Activated CD8-positive, alpha-beta T cell treated with anti-CD3 and anti-CD28 coated beads for 36 hours (primary cell): ENCODE measurements at places on chromosomes 7 and 10.
A peak's percentile ranks its signal among the peaks of the same experiment; 100 is the strongest.

- no peak for DNase-seq
Measured at GRCh38 chr10:119669975-119670640, 18.9 kb downstream of the BAG3 start.

DNA sequence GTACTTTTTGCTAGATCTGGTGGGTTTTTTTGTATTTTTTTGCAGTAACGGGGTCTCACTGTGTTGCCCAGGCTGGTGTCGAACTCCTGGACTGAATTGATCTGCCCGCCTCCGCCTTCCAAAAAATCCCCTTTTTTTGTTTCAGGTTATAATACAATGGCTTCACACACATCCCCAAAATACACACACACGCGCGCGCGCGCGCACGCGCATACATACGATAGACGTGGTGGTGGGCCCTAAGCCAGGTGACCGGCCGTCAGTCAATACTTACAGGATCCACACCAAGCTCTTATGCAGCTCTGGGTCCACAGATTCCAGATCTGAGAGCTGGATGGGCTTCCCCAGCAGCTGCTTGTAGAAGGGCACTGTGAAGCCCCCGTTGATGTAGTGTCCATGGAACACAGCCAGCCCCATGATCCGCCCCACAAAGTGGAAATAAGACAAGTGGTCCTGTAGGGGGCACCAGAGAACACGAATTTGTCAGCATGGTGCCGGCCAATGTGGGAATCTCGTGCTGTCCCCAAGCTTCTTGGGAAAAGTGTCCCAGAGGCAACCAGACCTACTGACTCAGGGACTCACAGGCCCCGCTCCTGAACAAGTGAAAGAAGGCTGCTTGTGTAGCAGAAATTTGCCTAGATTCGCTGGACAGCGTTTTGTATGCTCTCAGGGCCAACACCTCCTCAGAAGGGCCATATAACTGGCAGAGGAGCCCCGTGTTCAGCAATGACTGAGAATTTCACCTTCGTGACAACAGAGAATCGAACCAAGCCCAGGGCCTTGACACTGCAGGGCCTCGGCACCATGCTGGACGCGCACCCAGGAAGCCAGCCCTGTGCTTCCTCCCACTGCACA is 103.6 kb downstream of the SMURF1 start:
- DNase-seq: peak; percentile 72

- DNase-seq: no peak
Measured at GRCh38 chr7:100573691-100574361, at the start of gene SAP25. Gene SAP25 (minus strand): TSS chr7:100573900. CDS start chr7:100573742, 158 bp downstream.

DNA sequence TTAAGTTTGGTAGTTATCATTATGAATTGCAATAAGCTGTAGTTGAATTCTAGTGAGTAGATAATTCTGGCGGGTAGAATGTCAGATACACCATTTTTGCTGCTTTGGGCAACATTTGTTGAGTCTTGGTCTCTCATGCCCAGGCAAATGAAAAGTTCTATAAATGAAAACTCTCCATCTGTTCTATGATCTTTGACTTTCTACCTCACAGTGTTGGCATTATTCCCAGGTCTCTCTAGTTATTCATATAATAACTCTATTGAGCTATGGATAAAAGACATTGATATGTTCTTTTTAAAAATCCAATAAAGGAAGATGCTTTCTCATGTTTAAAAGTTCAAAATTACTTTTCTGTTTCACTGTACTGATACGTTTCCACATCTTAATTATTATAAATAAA is 415.3 kb upstream of the SEMA3D start:
- DNase-seq: no peak

GRCh38 chr7:121342631-121343030 is 13.8 kb downstream of the WNT16 start:
- no peak for DNase-seq

- no peak for DNase-seq
Measured at GRCh38 chr10:87619705-87620104, 40.0 kb upstream of the PAPSS2 start.

DNA sequence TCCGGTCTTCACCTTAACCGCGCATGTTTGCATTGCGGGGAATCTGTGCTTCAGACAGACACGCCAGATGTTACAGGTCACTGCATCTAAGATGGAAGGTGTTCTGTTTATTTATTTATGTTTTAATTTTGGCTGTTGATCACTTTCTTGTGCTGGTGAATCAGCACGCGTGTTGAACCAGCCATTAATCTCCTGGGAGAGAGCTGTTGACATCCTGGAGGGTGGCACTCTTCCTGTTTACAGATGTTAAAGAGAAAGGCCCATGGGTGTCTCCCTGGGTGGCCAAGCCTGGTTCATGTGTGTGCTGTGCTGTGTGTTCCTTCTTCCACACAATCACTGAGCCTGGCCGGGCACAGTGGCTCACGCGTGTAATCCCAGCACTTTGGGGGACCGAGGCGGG is 355.3 kb downstream of the PAXIP1 start:
- no peak for DNase-seq

DNA sequence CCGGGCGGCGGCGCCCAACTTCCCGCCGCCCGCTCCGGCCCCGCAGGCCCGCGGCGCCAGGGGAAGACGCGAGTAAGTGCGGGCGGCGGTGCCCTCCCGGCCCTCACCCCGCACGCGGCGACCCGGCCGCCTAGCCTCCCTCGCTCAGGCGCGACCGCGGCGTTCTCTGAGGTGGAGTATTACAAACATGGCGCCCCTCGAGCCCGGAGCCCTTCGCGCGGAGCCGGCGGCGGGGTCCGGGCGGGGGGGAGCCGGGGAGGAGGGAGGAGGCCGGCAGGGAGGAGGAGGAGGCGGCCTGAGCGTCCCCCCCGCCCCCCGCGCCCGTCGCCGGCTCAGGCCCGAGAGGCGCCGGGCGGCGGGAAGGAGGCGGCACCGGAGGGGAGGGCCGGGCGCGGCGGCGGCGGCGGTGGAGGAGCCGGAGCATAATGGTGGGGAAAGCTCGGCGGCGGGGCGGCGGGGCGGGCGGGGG is at the start of gene ZMYND11:
TSS of gene ZMYND11 (plus strand) at position 324 of the 469 bp plus-strand sequence. CDS start 44,558 bp downstream, outside the sequence.
- DNase-seq: peak; percentile 65

DNA sequence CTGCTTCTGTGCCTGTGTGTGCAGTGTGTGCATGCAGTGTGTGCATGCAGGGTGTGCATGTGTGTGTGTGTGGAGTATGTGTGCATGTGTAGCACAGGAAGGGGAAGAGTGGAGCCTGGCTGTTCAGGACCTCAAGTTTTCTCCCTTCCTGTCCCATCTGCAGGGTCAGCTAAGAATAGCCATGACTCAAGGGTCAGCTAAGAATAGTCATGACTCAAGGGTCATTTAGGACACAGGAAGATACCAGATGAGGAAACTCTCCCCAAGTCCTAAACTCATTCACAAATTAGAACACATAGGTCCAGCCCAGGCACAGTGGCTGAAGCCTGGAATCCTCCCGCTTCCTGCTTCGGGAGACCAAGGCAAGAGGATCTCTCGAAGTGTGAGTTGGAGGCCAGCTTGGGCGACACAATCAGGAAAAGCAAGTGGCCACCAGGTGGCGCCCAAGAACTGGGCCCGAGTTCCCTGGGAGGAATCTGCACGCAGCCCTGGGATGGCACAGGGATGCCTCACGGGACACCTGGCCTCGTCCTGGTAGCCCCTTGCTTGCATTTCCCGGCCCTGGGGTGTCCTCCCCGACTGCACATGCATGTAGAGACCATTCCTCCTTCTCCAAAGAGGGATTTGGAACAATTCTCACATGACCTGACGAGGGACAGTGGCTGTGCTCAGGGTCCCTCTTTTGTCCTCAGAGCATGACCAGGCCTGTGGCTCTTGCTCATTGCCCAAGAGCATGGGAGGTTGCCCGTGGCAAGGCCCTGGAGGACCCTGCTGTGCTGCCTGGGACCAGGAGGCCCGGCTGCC is 21.4 kb upstream of the VOPP1 start:
- DNase-seq: peak; percentile 79

DNA sequence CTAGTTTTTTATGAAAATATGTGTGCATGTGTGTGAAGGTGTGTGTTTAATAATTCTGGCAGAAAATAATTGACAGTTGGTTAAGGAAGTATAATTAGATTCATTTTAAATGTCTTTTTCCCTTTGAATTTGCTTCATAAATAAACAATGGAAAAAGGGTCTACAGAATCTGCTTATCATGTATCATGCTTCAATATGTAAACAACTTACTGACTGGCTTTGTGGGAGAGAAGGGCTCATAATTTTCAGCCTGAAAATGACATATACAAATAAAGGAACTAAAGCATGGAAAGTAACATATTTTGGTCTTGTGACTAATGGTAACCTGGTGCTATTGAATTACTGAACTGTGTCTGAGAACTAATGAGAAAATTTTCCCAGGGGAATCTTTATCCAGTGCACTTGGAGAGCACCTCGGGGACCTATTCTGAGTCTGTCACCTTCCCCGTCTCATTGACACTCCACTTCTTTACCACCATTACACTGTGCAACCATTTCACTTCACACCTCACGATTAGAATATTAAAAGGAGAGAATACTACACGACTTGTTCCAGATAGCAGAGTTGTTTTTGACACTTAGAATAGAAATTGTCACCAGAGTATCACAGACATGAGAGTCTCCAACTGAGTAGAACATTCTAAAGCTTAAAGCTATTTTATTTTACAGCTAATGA is 298.6 kb downstream of the TFEC start:
- DNase-seq: no peak

DNA sequence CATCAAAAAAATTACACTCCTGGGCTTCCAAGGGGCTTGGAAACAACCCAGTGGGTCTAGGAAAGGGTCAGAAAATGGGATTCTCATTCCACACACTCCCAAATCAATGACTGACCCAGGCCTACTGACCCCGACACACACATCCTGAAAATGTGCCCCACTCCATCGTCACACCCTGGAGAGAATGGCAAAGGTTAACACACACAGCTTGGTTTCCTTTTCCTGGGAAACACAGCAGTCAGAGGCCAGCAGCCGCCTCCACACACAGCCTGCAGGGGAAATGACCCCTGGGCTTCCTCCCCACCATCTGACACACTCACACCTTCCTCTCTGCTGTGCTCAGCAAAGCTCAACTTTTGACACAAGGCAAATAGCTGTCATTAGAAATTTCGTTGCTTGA is 42.9 kb downstream of the SH3PXD2A start:
- no peak for DNase-seq

DNA sequence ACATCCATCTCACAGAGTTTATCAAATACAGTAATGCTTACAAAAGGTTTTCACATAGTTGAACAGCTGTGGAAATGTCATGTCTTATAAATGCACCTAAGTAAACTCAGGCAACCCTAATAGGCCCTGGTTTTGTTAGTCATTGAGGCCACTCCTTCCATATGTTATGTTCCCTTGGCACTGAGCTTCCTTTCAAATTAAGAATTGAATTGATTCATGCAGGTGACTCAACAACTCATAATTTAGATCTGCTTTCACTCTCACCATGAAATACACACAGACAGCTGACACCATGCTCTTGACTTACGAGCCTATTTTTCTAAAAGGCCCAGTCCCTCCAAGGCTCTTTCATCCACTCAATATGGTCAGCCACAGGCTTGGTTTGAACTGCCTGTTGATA is 476.9 kb downstream of the KCNMA1 start:
- no peak for DNase-seq

DNA sequence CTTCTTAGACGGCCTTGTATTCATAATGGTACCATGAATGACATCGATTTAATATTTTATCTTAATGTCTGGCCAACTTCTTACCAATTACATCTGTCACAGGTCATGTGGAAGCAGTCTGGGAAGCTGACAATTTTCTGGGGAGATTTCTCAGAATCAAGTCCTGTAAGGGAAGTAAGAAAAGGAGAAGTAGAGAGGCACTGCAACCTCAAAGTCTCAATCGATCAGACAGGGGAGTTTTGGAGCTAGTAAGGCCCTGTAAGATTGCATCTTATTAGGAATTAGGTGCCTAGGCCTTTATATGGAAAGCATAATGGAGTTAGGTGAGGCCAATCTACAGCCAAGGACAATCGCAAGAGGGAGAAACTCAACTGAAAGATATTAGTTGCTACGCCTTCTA is 694.6 kb upstream of the SORCS1 start:
- no peak for DNase-seq

GRCh38 chr7:92002720-92003119 is 62.1 kb downstream of the AKAP9 start:
- no peak for DNase-seq

DNA sequence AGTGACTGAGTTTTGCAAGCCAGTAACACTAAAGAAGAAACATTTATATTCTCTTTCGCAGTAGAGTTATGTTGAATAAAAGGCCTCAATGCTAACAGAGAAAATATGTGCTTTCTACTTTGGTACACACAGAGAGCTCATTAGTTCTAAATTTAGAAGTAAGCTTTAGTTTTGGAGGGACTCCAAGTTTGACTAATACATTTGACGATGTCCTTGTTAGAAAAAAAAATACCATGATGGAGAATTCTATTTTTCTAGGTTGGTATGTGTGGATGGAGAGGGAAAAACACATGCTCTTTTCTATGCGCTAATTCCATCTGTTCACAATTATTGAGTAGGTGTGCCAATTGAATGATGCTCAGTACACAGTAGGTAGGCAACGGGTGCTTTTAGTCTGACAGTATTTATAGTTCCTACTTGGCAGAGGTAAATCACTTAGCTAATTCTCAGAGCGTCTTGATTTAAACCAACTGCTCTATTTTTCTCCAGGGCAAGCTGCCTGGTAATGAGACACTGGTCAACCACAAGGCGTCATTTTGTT is 327.2 kb upstream of the AKR1E2 start:
- no peak for DNase-seq

DNA sequence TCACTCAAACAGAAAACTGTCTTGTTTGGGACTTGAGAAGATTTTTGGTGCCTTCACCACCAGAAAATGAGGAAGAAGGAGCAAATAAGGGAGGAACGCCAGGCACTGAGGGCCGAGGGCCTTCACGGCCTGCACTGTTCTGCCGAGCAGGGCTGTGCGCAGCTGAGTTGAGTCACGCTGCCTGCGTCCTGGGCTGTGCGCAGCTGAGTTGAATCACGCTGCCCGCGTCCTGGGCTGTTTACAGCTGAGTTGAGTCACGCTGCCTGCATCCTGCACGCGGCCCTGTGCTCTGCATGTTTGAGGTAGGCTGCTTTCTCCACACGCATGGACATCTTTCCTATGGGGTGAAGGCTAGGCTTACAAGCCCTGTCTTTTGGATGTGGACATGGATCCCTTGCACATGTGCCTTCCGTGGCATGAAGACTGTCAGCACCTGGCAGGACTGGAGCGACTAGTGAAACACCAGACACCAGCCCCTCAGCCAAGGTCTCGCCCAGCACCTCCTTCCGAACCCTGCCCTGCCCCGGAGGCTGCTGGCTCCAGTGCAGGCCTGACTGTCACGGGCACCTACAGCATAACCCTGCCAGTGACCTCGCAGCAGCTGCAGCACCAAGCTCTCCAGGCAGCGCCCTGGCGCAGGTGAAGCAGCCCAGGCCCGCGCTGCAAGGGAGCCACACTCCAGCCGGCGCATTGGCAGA is 96.7 kb downstream of the HTR5A start:
- DNase-seq: peak; percentile 44

- DNase-seq: no peak
Measured at GRCh38 chr7:131459256-131459655, 97.2 kb downstream of the PODXL start.

GRCh38 chr7:2042650-2043049 is 190.1 kb downstream of the MAD1L1 start:
- DNase-seq: no peak

DNA sequence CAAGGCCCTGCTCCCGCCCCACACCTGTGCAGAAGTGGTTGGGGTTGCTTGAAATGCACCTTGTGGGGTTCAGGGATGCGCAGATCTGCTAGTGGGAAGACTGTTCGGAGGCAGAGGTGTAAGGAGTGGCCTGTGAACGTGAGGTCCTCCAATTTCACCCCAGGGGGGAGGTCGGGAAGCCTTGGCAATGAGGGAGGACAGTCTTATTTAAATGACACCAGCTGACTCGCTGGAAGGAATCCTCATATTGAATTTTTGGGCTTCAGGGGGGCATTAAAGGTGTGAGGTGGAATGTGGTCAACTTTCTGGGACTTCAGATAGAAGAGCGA is 218.8 kb upstream of the CELF2 start:
- DNase-seq: no peak
